ENCODE measurements at places on chromosomes 2 and 18.

GRCh38 chr2:68853035-68853434 is 18.2 kb downstream of the BMP10 start:
- no peak for DNase-seq

- no peak for DNase-seq
Observed at GRCh38 chr2:129868151-129868550, 111.3 kb upstream of the RAB6C start.

DNA sequence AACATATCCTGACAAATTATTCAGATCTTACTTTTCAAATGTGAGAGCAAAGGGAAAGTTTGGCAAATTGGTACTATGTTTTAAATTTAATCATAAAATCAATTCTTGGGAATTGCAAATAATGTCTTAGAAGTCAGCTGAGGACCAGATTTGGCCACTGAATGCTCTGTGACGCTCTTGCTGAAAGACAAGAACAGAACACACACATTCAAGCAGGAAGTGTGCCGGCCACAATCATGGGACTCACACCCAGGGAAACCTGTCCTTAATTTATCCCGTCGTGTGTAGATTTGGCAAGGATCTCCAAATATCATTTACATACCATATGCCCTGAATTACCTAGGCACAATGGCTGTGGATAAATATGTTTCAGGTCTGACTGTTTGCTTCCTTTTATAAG is 253.1 kb downstream of the TCF4 start:
- DNase-seq = no peak

- peak; percentile 68 for DNase-seq
Observed at GRCh38 chr2:174603280-174603679, 5.7 kb upstream of the WIPF1 start.

- DNase-seq = no peak
Observed at GRCh38 chr2:59000796-59001195, 759.7 kb upstream of the FANCL start.

DNA sequence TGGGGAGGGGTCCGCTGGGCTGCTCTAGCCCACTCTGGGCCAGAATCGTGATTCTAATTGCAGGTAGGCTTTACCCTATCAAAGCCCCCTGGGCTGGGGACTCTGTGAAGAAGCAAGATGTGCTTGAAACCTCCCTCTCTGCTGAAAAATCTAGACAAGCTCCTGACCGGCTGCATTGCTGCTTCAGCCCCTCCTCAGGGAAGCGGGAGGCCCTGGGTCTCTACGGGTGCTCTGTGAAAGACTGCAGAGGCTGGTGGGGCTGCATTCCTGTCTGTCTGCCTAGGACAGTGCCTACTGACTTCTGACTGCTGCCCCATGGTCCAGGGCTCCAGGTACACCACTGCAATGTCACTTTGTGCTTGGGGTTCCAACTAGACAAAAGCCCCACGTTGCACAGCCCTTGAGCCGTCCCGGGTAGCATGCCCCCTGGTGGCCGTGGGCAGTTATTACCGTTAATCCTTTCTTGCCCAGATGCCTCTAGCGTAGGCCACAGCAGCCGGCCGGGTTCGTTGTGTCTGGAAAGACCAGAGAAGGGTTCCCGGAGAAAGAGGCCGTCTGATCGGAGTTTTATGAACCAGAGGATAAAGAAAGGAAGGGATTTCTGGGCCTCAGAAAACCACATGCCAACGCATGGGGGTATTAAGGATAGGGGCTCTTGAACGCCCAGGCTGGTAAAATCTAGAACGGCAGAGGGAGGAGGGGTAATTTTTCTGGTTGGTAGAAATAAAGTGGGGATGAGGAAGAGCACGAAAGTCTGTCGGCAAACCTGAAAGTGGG is 15.9 kb upstream of the C1QL2 start:
- DNase-seq = no peak
